Cortex of kidney (tissue), 1 donor: ENCODE measurements at places on chromosomes 3 and 15.

GRCh38 chr15:55196458-55197361 is at the start of gene RSL24D1:
Gene RSL24D1, minus strand, starts transcription at chr15:55196941. Its CDS starts 51 bp downstream, at chr15:55196890.
- peak; percentile 72 for DNase-seq

GRCh38 chr3:194905696-194906095 is 220.0 kb downstream of the FAM43A start:
- DNase-seq: no peak

GRCh38 chr3:130849091-130849552 is 44.8 kb upstream of the ATP2C1 start:
- no peak for DNase-seq

DNA sequence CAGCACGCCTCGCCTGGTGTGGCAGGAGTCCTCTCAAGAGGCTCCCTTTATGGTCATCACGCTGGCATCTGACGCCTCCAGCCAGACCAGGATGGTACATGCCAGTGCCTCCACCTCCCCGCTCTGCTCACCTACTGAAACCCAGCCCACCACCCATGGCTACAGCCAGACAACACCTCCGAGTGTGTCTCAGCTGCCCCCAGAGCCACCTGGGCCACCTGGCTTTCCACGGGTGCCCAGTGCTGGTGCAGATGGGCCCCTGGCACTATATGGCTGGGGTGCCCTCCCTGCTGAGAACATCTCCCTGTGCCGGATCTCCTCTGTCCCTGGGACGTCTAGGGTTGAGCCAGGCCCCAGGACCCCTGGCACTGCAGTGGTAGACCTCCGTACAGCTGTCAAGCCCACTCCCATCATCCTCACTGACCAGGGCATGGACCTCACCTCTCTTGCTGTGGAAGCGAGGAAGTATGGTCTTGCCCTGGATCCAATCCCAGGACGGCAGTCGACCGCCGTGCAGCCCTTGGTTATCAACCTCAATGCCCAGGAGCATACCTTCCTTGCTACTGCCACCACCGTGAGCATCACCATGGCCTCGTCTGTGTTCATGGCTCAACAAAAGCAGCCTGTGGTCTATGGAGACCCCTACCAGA is 19.9 kb upstream of the APEH start:
- no peak for DNase-seq

GRCh38 chr3:51962854-51963530 is 4.3 kb downstream of the PCBP4 start:
- no peak for DNase-seq

DNA sequence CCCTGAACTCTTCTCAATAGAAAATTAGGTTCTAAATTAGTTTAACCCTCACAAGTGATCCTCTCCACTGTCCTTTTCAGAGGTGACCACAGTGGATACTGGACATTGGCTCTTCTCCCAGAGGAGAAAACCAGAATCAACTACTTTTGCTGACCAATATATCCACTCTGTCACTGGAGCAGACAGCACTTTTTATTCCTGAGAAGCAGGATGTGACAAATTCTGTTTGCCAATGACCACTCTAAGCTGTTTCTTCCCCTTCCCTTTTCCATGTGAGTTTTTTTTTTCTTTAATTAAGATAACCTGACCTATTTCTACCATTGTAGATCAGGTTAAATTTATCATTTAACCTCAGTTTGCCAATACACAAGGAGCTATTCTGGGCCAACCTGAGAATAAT is 79.7 kb upstream of the ZNF280D start:
- no peak for DNase-seq

DNA sequence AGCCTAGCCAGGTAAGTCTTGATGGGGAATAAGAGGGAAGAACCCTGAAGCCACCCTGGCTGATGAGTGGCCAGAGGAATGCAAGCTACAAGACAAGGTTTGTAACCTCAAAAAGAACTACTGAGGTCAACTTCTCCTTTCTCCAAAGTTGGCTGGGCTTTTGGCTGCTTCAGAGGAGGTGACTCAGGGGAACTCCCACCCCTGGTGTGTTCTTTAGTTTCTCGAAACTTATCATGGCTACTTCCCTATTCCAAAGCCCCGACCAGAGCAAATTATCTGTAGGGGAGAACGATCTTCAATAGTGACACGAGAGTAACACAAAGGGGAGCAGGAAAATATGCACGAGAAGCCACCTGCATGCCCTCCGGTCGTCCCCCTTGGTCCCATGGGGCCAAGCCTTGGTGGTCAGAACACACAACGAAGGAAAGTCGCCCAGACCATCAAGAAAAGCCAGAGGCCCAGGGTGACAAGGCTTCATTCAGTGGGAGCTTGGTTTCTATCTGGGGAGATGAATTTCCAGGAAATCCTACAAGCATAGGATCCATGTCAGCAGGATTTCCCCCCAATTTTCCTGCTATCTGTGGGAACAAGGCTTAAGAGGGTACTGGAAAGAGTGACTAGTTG is 6.5 kb upstream of the BCL2A1 start:
- DNase-seq: no peak

GRCh38 chr15:74468341-74469032 is 7.5 kb upstream of the UBL7 start:
- no peak for DNase-seq
